ENCODE measurements at places on chromosomes 2 and 18. TPM values are rescaled to one million over a fixed set of nuclear protein-coding genes. Genes with fewer than 3 reads are reported as not detected.

ENOSF1 gene
- 21.5 TPM for total RNA-seq

ID2 gene
- total RNA-seq, result 0.81 TPM

ASPRV1 gene
- 0.37 TPM for total RNA-seq

BOLL gene
- total RNA-seq, result not detected

FHOD3 gene
- 12.7 TPM for total RNA-seq

KCNG2 gene
- not detected for total RNA-seq

NEURL3 gene
- total RNA-seq, result not detected

ERCC3 gene
- total RNA-seq, result 42.8 TPM

MPP4 gene
- total RNA-seq, result 0.88 TPM

VIL1 gene
- total RNA-seq, result not detected

ARL4C gene
- 139 TPM for total RNA-seq

STARD7 gene
- total RNA-seq, result 110 TPM

ABCB6 gene
- total RNA-seq, result 11.4 TPM

GCG gene
- total RNA-seq, result not detected

LTBP1 gene
- total RNA-seq, result 2.8 TPM

B3GNT7 gene
- total RNA-seq, result 0.10 TPM

UGT1A8 gene
- not detected for total RNA-seq

HRH4 gene
- total RNA-seq, result 0.04 TPM

PIEZO2 gene
- total RNA-seq, result not detected

GKN1 gene
- total RNA-seq, result not detected

SCTR gene
- not detected for total RNA-seq

PROKR1 gene
- total RNA-seq, result not detected

NOSTRIN gene
- total RNA-seq, result not detected

RNF125 gene
- total RNA-seq, result 1.7 TPM

POTEC gene
- total RNA-seq, result not detected

ICA1L gene
- 1.8 TPM for total RNA-seq

NAT8 gene
- total RNA-seq, result not detected

PRADC1 gene
- 18.6 TPM for total RNA-seq

TPO gene
- total RNA-seq, result not detected

SFTPB gene
- total RNA-seq, result not detected

ALK gene
- total RNA-seq, result not detected

MRPL19 gene
- total RNA-seq, result 79.7 TPM

MTA3 gene
- 24.5 TPM for total RNA-seq

KIAA2012 gene
- total RNA-seq, result not detected

ALPG gene
- total RNA-seq, result not detected

RESP18 gene
- not detected for total RNA-seq

C1GALT1C1L gene
- 0.11 TPM for total RNA-seq

CREG2 gene
- total RNA-seq, result 1.1 TPM

TXNDC2 gene
- not detected for total RNA-seq

DYSF gene
- total RNA-seq, result 0.82 TPM

GULP1 gene
- total RNA-seq, result 11.3 TPM

CSRNP3 gene
- 1.5 TPM for total RNA-seq

VWC2L gene
- not detected for total RNA-seq

OTOF gene
- total RNA-seq, result not detected
